Activated CD4-positive, alpha-beta T cell treated with anti-CD3 and anti-CD28 coated beads for 24 hours (primary cell): ENCODE measurements at places on chromosomes 12 and 14.
A peak's percentile ranks its signal among the peaks of the same experiment; 100 is the strongest.

DNA sequence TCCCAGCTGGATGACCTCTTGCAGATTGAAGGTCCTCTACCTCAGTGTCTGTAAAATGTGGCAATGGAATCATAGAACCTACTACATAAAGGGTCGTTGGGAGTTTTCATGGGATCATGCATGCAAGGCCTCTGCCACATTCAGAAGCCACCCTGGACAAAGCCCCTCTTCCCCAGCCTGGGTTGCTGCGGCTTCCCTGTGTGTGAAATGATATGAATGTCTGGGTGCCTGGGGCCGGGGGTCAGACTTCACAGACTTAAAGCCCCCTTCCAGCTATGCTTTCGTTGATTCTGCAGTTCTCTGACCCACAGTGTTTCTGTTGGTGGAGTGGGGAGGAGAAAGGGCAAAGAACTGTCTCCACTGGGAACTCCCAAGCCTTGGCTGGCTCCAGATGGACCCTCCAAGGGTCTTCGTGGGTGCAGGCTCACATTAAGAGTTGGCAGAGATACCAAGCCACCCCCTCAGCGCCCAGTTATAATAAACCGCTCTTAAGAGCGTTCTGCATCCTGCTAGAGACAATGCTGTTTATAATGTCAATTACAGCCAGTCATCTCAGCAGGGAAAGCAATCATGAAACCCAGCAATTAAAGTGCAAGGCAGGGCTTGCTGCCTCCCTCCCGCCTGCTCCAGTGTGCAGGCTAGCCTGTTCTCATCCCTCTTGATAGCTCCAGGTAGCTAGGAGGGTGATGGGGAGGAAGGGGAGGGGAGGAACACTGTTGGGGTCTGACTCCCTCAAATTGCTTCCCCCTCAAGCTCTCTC lies 210.9 kb upstream of the FKBP4 start:
- DNase-seq, result no peak

DNA sequence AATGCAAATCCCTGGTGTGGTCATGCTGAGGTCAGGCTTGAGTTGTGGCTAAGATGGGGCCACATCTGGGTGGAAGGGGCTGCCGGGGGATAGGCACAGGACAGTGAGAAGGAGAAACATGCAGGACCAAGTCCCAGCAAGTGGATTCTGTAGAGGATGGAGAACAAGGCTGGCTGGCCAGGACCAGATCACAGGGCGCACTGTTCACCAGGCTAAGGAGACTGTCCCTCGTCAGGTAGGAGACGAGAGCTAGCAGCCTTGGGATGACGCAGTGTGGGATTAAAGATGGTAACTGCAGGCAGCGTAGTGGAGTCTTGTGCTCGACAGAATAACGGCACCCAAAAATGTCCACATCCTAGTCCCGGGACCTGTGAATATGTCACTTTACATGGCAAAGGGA lies 336.1 kb downstream of the BCL11B start:
- no peak for DNase-seq

- peak; percentile 7 for DNase-seq
Measured at GRCh38 chr14:103679351-103679750, 35.9 kb downstream of the XRCC3 start.

GRCh38 chr12:51390457-51390856 lies 749 bp downstream of the GALNT6 start:
- no peak for DNase-seq

GRCh38 chr14:76088326-76088725 lies 63.4 kb upstream of the GPATCH2L start:
- no peak for DNase-seq

- no peak for DNase-seq
Measured at GRCh38 chr14:50037852-50038251, 78.5 kb downstream of the VCPKMT start.

- DNase-seq, result no peak
Measured at GRCh38 chr12:93376436-93377251, 1.1 kb upstream of the NUDT4 start.

DNA sequence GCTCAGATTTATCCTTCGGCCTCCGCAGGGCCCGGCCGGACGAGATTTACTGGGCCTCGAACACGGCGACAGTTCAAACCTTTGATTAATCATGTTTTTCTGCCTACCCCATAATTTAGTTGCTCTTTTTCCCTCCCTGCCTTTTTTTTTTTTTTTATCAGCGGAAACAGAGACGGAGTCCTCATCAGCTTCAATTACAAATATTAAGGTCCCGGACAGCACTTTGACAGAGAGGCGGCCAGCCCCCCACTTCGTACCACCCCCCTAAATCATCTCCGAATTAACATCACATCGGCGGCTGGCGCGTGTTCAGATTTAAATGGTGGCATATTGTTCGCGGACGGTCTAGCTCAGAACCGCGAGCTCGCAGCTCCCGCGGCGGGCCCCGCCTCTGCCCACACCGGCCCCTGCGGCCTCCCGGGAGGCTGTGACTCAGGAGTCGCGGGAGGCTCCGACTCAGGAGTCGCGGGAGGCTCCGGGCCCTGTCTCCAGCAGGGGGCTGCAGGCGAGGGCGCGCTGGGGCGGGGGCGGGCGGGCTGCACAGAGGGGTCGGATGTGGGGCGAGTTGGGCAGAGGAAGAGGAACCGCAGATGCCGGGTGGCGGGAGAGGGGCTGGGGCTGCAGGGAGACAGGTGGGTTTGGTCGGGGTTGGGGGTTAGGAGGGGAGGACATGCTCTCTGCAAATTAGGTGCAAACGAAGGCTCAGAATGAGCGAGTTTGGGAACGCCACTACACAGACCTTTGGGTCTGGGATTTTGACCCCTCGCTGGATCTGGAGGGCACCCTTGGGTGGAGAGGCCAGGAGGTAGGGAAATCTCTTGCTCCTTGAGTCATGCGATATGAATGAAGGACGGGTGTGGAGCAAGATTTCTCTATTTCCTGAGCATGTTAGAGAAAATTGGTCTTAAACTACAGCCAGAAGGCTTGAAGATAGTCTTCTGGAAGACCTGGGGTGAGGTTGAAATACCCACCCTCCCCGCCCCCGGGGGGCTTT lies 19.6 kb upstream of the ATP5MC2 start:
- DNase-seq, result peak; percentile 28

DNA sequence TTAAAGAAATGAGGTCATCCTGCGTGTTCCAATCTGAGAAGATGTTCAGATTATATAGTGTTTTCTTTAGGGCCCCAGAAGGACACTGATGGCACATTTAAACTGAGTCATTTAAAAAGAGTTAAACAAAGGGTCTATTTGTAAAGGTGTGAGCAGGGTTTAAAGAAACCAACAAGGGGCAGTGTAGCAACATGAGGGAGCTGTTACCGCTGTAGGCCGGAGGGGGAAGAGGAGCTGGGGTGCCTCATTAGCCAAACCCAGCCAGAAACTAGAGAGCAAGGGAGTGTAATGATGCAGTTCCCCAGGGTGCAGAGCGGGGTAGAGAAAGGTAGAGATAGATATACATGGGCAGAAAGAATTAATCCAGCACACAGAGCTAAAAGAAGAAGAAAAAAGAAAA lies 160.4 kb downstream of the TBX5 start:
- no peak for DNase-seq

DNA sequence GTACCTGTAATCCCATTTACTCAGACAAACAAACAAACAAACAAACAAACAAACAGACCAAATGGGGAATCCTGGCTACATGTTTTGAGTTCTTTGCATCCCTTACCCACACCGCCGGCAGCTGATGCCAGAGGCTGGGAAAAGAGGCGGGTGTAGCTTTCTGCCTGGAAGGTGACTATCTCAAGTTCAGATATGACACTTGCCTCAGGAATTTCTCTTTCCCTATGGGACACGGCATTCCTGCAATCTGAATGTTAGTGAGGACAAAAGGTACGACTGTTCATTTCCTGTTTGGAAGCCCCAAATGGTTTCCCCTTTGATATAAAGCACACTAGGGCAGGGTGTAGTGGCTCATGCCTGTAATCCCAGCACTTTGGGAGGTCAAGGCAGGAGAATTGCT lies 2.9 kb downstream of the MYL2 start:
- no peak for DNase-seq

DNA sequence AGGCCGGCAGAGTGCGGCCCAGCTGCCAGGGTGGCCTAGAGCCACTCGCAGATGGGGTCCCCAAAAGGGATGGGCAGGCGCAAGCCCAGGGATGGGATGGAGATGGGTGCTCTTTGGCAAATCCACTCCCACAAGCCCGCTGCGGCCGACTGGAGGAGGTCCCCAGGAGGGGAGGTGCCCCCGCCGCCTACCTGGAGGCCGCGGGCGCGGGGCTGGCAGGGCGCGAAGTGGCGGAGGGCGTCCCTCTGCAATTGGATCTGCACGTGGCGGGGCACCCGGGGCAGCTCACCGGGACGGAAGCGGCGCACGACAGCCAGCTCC lies 730 bp downstream of the PPP1R3E start:
- DNase-seq, result no peak

DNA sequence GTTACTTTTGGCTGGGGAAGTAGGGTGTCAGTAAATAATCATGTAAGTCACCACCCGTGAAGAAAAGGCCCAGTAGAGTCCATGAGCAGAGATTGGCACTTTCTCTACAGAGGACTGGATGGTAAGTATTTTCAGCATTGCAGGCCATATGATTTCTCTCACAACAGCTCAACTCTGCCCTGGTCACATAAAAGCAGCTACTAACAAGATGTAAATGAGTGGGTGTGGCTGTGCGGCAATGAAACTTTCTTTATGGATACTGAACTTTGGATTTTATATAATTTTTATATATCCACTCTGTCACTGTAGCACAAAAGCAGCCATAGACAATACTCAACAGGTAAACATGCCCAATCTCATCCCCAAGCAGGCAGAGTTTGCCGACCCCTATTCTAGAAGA lies 343.6 kb downstream of the GLT1D1 start:
- no peak for DNase-seq

DNA sequence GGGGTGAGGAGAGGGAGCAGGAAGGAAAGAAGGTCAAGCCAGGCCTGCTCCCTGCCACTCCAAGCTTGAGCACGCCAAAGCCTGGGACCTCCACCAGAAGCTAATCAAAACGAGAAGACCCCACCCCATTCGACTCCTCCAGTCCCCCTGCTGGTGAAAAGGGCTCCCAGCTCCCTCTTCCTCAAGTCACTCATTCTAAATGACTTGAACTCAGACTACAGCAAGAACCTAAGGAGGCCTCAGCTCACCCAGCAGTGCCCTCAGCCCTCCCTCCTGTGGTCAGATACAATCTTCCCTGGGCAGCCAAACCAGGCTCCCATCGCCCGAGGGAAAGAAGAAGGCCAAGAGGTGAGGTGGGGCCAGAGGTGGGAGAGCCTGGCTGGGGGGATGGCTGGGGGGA lies 17.4 kb downstream of the HDAC7 start:
- no peak for DNase-seq

GRCh38 chr12:53809005-53809404 lies 57.2 kb upstream of the CISTR start:
- DNase-seq, result no peak

DNA sequence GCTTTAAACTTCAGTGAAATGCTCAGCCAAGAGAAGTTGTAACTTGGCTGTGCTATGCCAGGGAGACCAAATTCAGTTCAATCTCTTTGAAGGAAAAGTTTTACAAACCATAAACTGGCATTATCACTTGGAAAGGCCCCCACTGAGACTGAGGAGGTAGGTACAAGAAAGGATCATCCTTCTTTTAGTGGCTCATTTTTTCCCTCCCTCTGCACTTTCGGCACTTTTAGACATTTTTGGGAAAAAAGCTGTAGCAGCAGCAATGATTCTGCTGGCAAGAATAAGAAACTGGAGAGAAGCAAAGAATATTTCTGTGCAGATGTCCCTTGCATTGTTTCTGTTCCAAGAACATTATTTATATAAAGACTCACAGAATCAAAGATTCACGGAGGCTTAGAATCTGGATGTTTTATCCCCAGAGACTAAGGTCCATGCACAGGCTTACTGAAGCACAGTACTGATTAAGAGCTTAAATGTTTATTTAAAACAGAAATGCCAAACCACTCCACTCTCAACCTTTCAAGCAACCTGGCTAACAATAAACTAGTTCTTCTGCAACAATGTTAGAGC lies 12.3 kb downstream of the ZC2HC1C start:
- DNase-seq, result no peak

DNA sequence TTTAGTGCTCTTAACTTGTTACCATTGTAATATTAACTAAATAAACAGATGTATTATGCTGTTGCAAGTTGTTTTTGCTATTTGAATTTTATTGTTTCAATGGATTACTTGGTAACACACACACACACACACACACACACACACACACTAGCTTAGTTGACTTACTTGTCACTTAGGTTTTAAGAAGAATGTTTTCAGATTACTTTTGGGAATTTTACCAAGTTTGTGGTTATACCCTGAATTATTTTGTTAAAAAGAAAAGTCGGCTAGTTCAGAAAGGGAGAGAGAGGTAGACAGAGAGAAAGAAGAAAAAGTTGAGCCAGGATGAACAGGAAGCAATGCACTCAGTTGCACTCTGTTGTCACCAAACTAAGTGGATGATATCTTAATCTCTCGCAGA lies 5.3 kb downstream of the SSTR1 start:
- no peak for DNase-seq

GRCh38 chr12:111224186-111225066 lies 144.5 kb downstream of the PHETA1 start:
- no peak for DNase-seq

DNA sequence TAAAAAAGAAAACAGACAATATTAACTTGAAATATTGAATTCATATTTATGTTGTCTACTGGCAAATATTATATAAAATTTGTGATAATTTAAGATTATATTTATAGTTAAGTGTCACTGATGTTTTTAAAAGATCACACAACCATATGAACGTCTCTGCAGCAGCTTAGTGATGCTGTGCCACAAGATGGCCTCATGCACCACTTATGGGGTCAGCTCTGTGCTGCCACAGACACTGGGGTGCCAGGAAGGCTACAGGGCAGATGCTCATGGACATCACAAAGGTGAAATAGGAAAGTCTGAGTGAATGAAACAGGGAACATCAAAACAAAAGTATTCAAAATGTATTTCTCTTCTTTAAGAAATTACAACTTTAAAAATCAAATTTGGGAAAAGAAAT lies 13.1 kb downstream of the ATXN3 start:
- no peak for DNase-seq

DNA sequence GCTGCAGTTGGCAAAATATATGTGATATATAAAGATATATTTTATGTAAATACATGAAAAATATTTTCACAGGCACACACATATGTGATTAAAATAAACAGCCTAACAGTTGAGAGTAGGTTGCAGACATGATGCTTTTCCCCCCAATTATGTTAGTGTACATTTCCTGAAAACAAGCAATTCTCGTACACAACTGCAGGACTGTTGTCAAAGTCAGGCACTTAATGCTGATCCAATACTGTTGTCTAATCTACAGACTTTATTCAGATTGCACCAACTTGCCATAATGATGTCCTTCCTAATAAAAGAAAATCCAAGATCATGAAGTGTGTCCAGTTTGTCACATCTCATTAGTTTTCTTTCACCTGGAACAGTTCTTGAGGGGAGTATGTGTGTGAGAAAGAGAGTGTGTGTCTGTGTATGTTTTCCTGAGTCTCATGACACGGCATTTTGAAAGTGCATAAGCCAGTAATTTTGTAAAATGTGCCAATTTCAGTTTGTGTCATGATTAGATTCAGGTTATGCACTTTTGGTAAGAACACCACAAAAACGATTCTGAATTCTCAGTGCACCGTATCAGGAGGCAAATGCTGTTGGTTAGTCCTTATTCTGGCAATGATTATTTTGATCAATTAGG lies 16.5 kb upstream of the SEL1L start:
- DNase-seq, result no peak

- no peak for DNase-seq
Measured at GRCh38 chr12:45703942-45704341, 25.6 kb upstream of the ARID2 start.
